RKO (cell line): ENCODE measurements at places on chromosomes 3 and 15.
A peak's percentile ranks its signal among the peaks of the same experiment; 100 is the strongest.

GRCh38 chr3:159186581-159186980, 384.7 kb downstream of the MFSD1 start:
- no peak for DNase-seq

GRCh38 chr3:47910777-47911440, 105.3 kb downstream of the MAP4 start:
- peak; percentile 71 for DNase-seq

DNA sequence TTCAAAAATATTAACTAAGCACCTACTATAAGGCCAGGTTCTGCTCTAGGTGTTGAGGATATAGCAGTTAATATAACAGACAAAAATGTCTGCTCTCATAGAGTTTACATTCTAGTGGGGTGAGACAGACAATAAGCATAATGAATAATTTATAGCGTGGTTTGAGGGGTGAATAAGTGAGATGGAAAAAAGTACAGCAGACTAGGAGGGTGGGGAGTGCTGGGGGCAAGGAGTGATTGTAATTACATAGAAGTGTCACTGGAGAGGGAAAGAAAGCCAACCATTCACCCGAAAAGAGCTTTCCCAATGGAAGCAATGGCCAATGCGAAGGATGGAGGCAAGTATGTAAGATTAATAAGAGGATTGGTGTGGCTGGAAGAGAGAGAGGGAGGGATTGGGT, 552.9 kb upstream of the KCNMB2 start:
- no peak for DNase-seq

GRCh38 chr3:149879872-149880271, 66.9 kb downstream of the RNF13 start:
- DNase-seq, result peak; percentile 52

GRCh38 chr3:124688581-124689454, 41.4 kb upstream of the UMPS start:
- peak; percentile 70 for DNase-seq

DNA sequence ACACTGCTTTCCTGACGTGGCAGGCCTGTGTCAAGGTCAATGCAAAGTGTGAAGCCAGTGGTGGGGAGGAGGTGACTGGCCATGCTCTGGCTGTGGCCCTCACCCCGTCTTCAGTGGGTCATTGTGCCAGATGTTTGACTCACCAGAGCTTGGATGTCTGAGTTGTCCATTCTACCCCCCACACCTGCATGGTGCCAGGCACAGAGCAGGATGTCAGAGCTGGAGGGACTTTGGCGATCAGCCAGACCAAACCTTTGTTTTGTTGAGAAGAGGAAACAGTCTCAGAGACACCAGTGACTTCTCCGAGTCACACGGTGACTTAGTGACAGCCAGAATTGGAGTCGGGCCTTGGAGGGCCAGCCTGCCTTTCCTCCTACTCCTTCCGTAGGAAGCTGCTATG, 49.5 kb downstream of the SMAD6 start:
- DNase-seq, result no peak

DNA sequence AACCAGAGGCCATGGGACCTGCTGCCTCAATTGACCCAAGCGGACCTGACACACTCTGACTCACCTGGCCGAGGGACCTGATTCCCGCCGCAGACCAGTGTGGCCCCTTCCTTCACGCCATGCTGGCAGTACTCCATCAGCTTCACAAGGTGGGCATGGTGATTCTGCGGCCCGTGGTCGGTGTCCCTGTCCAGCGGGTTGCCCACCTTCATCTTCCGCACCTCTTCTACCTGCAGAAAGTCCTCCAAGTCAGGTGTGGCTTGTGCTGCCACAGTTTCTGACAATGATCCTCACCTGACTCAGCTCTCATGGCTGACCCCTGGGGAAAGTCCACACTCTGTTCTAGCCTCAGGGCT, 25.9 kb upstream of the SLC41A3 start:
- no peak for DNase-seq

DNA sequence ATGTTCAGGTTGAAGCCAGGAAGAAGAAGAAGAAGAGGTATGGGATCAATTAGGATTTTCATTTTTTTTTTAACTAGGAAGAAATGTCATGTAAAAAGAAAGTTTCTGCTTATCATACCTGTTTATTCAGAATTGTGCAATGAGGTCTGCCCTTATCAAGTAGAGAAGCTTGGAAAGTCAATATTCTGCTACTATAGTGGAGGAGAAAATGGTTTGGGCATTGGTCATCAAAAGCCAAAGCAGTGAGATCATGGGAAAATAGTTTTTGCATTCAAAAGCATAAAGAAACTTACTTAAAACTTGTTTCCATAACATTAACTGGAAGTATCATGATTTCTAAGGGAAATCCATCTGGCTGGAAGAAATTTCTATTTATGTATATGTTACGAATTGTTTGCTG, 1239.2 kb downstream of the NSUN3 start:
- DNase-seq, result peak; percentile 48
